CD4-positive, alpha-beta T cell treated with Interferon alpha-2 for 1 hour (primary cell): ENCODE measurements at places on chromosomes 7 and 10.
A peak's percentile ranks its signal among the peaks of the same experiment; 100 is the strongest.

DNA sequence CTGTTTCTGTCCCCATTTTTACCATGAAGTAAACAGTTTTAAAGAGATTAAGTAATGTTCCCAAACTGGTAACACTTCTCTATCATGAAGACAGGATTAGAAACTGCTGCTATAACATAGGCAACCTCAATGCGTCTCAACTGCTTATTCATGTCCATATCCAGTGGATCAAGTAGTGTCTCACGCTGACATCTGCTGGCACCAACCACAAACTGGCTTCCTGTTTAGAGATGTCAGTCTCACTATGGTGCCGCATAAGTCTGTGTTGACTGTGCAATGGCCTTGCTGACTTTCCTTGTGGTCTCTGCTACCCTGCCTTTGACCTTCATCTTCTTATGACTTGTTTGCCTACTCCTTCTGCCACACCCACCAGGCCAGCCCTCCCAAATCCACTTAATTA, 369.6 kb upstream of the DPP6 start:
- DNase-seq = no peak

- no peak for DNase-seq
Observed at GRCh38 chr10:787933-788651, 98.6 kb upstream of the DIP2C start.

DNA sequence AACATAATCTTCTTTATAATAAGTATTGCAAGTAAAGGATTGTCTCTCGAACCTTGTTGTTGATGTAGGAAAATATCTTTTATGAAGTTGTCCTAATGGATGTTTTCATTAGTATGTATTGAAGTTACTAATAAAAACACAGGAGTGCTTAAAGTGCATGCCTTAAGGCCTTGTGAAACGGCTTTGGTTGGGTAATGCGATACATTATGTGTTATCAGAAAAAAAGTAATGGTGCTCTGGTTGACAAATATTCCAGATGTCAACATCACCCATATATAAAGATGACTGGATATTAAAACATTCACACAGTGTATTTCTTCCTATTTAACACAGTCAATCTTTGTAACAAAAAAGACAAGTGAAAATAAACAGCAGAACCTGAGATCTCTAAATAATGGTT, 310.7 kb downstream of the PRKG1 start:
- no peak for DNase-seq

DNA sequence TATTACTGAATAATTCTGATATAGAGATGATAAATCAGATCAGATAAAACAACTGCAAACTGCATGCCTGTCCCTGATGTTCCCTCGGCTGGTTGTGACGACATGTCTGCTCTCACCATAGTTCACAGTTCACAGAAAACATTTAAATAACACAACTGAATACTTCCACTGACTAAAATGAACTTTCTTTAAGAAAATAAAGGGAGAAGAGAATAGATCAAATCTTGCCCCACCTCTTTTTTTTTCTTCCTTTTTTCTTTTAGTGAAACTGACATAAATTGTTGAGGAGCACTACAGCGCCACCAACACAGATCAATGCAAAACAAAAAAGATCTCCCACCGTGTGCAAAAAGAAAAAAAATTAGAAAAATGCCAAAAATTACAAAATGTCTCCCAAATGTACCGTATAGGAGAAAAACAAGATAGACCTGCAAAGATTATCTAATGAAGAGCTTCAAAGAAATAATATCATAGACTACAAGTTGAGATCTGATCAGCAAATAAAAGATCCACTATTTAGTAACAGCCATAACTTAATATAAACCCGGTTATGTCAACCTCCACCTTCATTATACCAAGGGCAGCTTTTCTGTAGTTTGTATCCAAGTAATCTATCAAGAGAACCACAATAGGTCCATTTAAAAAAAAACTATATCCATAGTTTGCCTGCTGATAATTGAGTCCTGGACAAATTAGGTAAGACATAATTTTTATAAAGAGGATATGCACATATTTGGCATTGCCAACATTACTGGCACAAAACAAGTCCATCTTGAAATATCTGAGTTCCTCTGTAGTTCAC, 30.7 kb upstream of the EPC1 start:
- peak; percentile 70 for DNase-seq
